ENCODE measurements at places on chromosomes 12 and 14.

DNA sequence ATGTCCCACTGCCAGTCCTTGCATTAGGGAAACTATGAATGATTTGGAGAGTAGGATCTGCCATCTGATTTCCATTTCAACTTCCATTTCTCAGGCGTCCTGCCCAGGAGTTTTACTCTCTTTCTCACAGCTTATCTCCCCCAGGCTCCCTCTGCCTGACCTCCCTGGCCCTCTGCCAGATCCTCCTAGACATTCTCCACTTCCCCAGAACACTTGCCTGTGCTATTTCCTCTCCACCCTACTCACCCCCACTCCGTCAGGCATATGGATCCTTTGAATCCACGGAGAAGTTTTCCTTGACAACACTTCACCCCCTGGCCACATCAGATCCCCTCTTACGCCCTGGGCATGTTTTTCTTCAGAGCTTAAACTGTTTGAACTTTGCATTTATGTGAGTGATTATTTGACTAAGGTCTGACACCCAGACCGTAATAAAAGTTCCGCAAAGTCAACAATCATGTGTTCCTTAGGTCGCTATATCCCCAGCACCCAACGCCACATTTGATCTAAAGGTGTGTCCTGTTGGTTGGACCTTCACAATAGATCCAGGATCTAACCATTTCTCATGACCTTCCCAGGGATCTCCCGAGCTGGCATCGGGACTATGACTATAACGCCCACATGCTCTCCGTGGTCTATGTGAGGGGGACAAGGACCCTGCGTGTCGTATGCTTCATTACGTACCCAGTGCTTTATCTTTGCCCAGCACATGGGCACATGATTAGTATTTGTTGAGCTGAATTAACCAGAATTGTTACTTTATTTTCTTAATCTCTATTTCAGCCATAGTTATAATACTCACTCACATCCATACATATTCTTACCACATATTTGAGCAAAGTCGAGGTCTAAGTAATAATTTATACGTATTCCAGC, 255.8 kb upstream of the FOXN3 start:
- no peak for DNase-seq

DNA sequence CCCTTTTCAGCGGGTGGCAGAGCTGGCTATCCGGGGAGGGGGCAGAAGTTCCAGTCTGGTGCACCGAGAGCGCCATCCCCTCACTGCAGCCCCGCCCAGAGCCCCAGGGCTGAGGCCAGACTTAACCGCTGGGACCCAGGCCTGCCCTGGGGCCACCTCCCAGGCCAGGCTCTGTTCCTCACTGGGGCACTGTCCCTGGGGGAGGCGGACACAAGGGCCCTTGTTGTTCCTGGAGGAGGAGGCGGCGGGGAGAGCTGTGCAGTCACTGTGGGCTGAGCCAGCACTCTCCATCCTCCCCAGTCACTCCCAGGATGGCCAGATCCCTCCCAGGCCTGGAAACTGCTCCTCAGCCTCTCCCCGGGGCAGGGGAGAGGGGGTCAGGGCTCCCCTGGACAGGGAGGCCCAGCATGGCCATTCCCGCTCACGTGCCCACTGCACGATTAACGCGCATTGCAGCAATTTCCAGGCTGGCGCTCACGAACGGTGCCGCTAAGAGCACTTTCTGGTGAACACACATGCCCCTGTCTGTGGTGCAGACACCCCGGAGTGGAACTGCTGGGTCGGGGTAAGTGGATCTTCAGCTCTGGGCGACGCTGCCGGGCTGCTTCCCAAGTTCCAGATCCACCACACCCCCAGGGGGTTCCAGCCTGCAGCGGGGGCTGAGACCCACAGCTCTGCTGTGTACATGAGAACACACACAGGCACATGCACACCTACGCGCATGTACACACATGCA, 89.8 kb upstream of the SFSWAP start:
- no peak for DNase-seq

DNA sequence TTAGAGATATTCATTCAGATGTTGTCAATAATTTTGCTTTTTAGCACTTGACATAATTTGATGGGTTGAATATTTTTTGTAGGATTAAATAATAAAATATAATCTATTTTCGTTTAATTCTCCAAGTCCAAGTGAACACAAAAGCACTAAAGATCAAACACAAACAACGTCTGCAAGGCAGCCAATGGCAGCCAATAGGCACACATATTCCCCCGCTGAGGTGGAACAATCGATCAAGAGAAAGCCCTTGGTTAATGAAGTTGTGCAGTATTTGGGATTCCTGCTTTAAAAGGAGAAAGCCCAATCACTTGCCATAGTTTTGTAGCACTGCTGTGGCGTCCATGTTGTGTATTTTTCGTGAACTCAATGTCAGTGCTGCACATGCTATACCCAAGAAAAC, 1.5 kb downstream of the DHRS7 start:
- no peak for DNase-seq

GRCh38 chr14:66069830-66070541, 416.2 kb upstream of the CCDC196 start:
- no peak for DNase-seq

- no peak for DNase-seq
These were observed 22.1 kb downstream of the ZBTB42 start for GRCh38 chr14:104822821-104823615.

GRCh38 chr12:116922194-116922897, 11.6 kb downstream of the FBXW8 start:
- no peak for DNase-seq

- DNase-seq, result no peak
These were observed 544.5 kb upstream of the ATP2B1 start for GRCh38 chr12:90253136-90253535.

DNA sequence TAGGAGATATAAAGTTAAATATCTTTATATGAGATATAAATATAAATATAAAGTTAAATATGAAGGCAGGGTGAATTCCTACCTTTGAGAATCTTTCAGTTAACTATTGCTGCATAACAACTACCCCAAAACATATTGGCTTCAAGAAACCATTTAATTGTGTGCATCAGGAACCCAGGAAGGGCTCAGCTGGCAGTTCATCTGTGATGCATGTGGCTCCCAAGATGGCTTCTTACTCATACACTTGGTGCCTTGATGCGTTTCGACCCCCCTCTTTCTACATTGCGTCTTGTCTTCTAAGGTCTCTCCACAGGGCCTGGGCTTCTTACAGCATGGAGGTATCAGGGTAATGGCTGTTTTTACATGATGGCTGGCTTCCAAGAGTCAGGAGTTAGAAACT, 253.9 kb upstream of the CRY1 start:
- no peak for DNase-seq

GRCh38 chr12:120536064-120536791, 2.1 kb downstream of the RNF10 start:
- no peak for DNase-seq

GRCh38 chr12:1297639-1298175, 296.7 kb downstream of the FBXL14 start:
- DNase-seq, result no peak

GRCh38 chr14:100304825-100305323, 1.4 kb downstream of the SLC25A29 start:
- DNase-seq, result peak; percentile 49

DNA sequence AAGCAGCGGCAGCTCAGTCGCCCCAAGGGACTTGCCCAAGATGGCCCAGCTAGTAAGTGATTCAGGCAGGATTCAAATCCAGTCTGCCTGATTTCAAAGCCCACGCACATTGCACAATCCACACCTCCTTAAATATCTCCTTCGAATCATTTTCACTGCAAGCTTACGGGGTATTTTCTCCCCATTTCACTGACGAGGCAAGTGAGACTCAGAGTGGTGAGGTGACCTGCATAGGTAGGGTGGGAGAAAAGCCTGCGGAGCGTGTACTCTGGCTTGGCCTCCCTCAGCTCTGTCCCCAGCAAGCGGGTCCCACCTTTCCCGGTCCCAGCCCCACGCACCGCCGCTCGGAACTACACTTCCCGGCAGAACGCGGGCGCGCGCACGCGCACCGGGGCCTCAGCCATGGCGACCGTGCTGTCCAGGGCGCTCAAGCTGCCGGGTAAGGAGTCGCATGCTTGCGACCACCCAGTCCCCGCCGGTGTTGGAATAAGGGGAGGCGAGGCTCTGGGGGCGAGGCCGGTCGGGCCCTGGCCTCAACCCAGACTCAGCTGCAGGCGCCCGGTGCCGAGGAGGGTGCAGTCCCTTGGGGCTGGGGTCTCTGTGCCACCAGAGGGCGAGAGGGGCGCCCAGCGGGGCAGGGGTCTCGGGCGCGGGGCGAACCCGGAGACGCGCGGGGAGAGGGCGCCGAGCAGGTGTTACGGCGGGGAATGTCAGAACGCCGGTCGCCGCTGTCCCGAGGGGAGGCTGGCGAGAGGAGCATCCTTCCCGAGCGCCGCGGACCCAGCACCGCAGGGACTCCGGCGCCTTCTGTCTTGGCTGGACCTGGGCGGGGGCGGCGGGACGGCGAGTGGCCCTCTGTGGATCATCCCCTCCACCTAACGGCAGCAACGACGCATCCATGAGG, at the start of gene FAM234B:
FAM234B (plus strand) TSS at position 380 of the 904 bp plus-strand sequence; CDS start at position 403, 23 bp downstream.
- peak; percentile 13 for DNase-seq

DNA sequence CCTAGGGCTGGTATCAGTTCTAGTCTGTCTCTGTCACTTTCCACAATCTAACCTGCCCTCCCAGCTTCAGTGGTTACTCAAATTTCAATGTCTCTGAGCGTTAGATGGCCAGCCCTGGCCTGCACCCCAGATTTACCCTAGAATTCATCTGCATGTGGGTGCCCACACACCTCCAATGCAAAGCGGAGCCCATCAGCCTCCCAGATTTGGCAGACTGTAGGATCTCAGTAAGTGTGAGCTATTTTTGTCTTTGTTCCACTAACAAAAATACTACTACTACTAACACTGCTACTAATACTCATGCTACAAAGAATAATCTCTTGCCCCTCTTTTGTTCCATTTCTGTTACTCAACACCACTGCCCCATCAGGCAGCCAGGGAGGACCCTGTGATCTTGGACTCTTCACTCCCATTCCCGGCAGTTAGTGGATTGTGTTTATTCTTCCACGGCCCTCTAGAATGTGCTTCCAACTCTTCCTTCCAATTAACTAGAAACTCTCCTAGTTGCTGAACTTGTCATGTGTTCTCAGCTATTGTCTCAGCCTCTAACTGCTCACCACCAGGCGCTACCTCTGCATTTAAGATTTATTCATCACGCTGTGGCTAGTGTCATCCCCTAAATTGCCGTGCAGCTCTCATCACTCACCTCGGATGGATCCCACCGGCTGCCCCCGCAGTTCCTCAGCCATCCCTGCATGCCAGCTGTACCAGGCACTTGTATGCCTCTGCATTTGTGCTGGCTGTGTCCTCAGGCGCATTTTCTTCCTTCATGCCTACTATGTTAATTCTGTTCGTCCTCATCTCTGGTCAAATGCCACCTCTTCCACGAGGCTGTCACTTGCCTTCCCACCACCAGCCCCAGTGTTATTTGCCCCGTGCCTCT, 150.6 kb upstream of the HIF1A start:
- DNase-seq, result no peak

DNA sequence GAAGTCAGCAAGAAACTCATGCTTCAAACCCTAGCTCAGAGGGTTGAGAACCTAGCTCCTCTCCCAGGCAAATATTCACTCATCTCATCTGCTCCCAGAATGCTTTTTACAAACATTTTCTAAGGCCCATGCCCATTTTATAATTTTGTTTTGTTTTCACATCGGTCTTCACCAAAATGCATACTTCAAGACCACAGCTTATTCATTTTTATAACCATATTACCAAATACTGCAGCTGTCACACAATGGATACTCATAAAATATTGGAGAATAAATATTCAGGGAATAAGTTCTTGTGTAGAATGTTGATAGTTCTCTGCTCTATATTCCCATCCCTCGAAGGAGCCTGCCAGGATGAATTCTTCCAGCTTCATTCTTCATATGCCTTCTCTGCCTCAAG, 50.8 kb upstream of the HOXC13 start:
- no peak for DNase-seq

DNA sequence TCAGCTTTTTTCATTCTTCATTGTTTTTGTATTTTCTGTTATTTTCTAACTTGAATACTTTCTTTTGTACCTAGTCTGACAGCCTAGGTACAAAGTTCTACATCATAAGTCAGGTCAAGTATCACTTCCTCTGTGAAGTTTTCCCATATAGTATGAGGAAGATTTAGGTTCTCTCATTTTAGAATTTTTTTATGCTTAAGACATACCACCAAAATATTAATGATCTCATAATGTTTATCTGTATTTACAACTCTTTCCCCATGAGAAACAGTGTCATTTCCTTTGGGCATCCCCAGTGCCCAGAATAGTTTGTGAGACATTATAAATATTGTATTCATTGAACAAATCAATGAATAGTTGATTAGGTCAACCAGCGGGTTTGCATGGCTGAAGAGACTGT, 3.1 kb upstream of the ATF7IP start:
- DNase-seq, result no peak

GRCh38 chr14:101061411-101062064, 158.0 kb upstream of the RTL1 start:
- DNase-seq, result no peak

DNA sequence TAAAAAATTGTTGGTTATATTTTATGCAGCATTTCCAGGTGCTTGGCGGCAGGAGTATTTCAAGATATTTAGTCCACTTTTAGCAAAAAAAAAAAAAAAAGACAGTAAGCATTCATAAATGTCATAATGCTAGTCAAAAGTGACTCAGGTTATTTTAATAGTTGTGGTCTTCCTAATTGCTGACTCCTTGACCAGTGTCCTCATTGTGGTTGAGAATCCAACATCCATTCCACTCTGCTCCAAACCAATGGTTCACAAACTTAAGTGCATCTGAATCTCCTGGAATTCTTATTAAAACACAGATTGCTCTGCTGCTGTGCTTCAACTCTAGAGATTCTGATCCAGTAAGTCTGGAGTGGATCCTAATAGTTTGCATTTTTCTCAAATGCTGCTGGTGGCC, 71.4 kb downstream of the AKAP6 start:
- DNase-seq, result peak; percentile 15

GRCh38 chr12:104877103-104877705, 80.9 kb downstream of the SLC41A2 start:
- peak; percentile 6 for DNase-seq

DNA sequence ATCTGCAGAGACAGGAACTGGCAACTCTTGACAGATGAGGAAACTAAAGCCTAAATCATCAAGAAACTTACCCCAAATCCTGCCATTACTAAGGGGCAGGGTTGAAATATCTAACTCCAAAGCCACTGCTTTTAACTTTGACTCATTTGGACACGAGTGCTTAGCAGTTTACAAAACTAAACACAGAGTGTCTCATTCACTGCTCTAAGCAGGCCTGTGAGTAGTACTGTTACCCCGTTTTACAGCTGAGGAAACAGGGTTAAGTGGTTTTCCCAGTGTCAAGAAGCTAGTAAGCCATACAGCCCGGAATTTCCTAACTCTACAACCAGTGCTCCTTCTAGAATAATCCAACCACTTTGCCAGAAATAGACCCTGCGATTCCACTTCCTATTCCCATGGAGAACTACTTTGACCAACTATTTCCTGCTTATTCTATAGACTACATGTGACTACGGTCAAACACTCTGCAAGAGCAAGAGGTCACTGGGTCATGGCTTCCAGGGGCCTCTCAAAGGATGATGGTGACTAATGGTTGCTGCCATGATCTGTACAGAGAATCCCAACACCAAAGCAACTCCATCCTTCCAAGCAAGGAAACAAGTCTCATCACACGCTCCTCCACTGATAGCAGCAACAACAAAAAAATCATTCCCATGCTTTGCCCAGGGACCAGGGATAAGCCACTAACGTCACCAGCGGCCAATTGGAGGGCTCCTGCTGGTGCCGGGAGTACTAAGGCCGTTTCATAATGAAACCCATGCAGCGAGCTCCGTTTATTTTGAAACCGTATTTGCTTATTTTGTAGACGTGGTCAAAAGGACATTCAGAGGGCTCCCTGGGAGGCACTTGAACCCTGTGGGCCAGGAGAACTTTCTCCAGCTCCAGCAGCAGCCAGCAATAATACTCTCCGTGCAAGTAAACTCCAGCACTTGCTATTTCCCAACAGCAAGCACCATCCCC, 56.3 kb downstream of the NUAK1 start:
- DNase-seq, result no peak

Data from kidney glomerular epithelial cell (primary cell).